NCI-H2171 treated with DMSO at 0.1 percent for 48 hours (cell line): ENCODE measurements at places on chromosomes 3 and 15.

DNA sequence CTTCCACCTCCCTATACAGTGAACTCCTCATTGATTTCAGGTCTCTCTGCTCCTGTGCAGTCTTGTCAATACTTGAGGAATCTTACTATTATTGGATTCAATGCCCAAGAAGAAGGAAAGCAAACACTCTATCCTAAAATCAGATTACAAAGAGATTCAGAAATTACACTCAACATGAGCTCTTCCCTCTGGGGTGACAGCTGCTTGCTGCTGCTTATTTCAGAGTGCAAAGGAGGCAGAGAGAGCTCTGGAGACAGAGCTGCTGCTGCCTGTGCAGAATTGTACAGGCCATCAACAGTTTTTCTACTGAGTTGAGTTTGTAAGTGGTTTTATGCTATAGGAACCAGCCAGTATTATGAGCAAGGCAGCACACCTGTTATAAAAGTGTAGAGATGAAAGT lies 7.1 kb downstream of the RYR3 start:
- no peak for DNase-seq

GRCh38 chr3:127760361-127760760 lies 62.0 kb downstream of the MGLL start:
- DNase-seq: peak; percentile 39

DNA sequence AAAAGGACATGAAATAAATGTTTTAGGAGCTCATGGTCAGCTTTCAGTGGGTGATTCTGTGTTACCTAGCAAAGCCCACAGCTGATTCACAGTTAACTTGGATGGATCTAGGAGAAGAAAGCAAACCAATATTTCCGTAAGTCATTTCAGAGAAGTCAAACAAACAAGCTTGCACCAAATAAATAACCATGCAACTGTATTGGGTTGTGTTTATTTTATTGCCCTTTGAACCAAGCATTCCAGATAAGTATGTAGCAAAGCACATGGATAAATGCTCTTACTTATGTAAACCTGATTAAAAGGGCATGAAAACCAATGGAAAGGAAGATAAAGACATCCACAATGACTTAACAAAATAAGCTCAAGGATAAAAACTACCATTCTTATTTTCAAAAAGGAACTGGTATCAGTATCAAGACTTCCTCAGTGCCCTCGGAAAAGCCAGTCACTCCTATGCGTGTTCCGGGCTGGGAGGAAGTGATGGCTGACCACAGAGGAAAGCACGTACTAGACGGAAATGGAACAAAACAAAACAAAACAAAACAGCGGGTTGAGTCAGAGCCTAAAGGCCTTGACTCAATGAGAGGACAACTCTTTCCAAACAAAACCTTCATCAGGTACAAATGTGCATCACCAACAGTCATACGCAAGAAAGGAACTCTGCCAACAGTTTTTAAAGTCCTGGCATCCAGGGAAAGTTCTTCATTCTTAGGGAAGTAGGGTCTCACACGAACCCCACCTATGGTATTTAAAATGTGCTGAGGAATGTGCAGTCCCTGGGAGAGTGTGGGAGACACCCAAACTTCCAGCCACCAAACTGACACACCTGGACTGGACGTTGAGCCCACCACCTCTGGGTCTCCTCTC lies 103.3 kb downstream of the SNRK start:
- DNase-seq: no peak

DNA sequence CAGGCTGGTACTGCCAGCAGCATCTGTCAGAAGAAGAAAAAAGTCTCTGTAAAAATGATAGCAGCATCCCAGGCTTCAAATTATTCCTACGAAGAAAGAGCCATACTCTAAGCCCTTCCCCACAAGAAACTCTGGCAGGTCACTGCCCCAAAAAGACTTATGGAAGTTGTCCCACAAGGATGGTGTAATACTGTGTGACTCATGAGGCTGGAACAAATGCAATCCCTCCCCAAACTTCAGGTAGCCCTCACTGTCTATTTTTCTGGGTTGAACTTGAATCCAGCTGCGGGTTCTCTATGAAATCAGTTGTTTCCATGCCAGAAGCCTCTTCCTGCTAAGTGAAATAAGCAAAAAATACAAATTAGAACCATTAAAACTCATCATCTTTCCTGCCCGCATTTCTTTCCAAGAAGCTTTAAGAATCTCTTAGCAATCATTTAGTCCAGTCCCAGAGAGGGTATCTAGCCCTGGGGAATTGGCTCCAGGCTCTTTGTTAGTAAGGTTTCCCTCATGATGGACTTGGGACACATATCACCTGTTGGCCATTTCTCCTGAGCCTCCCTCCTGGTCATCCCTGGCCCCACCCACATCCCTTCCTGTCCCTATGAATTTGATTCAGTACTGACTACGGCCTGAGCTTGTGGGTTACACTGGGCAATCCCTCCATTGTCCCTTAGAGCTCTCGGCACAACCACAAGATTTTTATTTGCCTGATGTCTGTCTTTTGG lies 51.7 kb downstream of the FAM174B start:
- no peak for DNase-seq

- no peak for DNase-seq
Measured at GRCh38 chr3:120743556-120744195, 1.1 kb downstream of the GTF2E1 start.

GRCh38 chr3:133368371-133369067 lies 31.3 kb upstream of the BFSP2 start:
- no peak for DNase-seq

DNA sequence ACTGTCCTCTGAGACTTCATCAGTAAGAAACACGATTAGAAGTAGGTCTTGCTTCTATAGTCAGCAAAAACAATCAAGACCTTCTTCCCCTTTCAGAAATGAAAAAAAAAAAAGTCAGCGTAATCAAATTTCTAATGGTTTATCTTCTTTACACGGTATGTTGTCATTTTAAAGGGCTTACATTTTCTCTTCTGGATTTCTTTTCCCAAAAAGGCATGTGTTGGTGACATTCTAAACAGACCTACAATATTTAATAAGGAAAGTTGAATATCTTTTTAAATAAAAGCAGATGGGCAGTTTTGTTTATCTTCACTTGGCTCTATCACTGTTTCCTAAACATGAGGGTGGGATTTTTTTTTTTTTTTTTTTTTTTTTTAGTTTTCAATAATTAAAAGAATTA lies 197.3 kb upstream of the ADAMTS9 start:
- DNase-seq: no peak

- DNase-seq: no peak
Measured at GRCh38 chr3:12591456-12591855, 34.6 kb downstream of the MKRN2 start.

DNA sequence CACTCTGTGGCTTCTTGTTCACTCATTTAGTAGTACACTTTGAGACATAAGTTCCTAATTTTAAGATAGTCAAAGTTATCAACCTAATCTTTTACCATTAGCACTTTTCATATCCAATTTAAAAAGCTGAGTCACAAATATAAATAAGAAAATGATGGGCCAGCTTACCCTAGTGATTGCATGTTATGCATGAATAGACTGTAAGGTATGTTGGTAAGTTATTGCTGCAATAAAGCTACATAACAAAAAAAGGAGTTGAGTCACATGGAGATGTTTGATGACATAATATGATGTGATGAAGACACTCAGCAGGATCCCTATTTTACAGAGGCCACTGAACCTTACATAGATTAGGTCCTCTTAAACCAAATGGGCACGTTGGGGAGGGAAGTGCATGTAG lies 161.3 kb downstream of the OCA2 start:
- DNase-seq: no peak

- DNase-seq: no peak
Measured at GRCh38 chr15:82870727-82871320, 61.4 kb downstream of the WHAMM start.

DNA sequence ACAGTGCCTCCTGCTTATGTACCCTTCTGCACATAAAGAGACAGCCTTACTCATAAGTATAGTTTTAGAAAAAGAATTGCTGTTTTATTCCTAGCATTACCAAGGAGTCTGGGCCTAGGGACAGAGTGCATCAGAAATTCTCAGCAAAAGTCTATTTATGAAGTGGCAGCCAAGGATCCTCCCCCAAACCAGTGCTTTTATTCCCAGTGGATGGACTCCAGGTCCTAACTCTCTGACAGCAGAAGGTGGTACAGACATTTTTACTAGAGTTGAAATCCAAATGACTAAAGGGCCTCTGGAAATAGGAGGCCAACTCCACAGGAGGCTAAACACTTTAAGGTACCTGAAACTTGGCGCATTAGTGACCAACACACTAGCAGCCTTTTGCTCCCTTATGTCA lies 407.2 kb upstream of the TPRG1 start:
- DNase-seq: no peak

DNA sequence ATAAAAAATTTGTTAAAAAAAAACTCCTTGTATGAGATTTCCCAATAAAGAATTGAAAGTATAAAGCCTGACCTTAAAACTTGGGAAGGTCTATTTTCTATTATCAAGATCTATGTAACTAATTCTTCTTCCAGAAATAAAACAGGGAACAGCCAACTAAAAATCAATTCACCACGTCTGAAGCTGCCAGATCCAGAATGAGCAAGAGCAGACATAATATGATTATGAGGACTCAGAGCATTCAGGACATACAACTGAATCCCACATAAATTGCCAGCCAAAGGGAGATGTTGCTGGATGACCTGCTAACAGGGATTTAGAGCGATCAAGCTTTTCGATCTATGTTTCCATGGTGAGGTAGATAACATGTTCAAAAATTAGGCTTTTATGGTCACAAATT lies 1151.3 kb upstream of the CADM2 start:
- DNase-seq: no peak

DNA sequence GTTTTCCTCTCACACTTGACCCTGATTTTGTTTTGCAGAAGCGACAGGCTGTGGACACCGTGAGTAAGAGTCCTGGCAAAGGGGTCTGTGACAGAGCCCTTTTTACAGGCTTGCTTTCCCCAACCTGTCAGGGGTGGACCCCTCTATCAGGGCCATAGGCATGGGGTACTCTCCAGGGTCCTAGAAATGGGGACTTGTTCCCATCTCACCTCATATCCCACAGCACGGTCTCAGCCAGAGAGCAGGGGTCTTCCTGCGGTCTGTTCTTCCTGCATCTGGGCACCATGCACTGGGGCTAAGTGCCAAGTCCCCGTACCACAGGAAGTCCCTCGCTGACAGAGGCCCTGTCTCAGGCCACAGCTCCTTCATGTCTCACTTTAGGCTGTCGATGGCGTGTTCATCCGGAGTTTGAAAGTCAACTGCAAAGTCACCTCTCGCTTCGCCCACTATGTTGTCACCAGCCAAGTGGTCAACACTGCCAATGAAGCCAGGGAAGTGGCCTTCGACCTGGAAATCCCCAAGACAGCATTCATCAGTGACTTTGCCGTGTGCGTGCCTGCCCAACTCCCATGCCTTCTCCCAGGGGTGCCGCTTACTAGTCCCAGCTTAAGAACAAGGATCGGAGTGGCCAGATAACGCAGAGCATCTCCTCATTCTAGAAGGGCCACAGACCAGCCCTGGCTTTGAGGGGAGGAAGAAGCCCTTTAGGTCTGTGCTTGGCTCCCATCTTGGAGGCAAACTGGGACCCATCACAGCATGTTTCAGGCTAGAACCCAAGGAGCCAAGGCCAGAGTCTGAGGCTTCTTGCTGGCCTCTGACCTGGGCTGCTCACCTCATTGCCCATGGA lies 783 bp downstream of the ITIH1 start:
- DNase-seq: no peak

GRCh38 chr15:99167640-99168039 lies 62.8 kb downstream of the SYNM start:
- no peak for DNase-seq

DNA sequence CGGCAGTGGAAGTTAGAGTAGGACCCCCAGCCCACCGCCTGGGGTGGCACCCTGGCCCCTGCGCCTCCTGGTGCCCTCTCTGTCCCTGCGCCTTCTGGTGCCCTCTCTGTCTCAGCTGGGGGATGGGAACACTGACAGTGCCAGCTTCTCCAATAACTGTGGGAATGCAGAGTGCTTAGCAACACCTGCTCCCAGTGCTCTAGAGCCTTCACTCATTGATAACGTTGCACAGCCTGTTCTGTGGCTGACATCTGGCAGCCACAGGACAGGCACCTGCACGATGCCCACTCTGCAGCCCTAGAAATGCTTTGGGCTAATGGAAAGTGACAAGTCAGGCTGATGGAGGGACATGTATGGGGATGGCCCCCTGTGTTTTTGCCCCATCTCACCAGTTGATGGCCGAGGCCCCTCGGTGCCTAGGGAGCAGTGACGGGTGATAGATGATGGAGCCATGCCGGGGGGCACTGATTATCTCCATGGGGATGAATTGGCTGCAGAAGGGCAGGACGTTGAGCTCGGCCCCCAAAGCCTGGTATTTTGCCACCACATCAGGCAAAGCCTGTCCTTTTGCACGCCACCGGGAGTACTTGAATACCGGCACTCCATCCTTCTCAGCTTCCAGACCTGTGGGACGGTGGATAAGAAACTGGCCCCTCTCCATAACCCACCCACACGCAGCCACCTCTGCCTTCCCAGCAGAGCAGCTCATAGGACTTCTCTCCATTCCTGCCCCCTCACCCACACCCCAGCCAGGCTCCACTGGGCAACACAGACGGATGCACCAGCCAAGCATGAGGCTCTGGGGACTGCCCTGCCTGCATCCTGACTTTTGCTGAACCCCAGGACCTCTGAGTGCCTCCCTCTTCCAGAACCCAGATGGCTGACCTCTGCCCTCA lies 22.1 kb downstream of the ALDH1L1 start:
- peak; percentile 22 for DNase-seq

- DNase-seq: peak; percentile 5
Measured at GRCh38 chr3:908839-909238, 184.0 kb upstream of the CNTN6 start.

GRCh38 chr3:162538491-162538890 lies 1041.9 kb downstream of the OTOL1 start:
- DNase-seq: no peak

DNA sequence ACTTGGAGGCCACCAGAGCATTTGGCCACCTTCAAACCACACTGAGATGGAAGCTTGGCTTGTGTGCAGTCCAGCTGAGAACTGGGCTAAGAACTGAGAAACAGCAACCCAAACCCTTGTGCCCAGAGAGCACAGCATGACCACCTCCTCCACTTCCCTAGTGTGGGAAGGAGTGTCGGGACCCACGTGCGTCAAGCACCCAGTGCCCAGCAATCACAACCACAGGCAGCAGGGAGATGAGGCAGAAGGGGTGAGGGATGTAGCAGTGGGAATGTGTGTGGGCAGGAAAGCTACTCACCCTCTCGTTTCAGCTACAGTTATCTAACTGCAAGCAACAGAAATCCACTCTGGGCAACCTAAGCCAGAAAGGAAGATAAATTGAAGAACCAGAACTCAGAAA lies 25.0 kb upstream of the RFTN1 start:
- DNase-seq: no peak
